ENCODE measurements at places on chromosomes 4 and X.
A peak's percentile ranks its signal among the peaks of the same experiment; 100 is the strongest.

- DNase-seq, result no peak
These were observed 297.2 kb upstream of the GALNT7 start for GRCh38 chr4:172871381-172871780.

DNA sequence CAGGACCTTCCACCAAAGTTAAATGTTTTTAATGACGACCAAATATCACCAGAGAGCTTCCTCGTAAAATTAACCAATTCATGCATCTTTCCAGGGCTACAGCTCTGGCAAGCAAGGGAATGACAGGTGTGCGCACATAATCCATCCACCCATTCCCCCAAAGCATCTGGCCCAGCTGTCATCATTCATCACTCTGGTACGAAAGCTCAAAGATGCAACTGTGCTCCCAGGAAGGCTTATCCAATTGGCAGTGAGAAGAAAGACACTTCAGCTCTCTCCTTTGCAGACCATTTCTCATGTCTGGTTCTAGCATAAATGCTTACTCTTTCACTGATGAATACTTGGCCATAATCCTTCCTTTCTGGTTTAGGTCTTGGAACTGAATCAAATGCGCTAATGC, 139.2 kb downstream of the NSUN7 start:
- no peak for DNase-seq

GRCh38 chrX:140503714-140504351, 1.0 kb downstream of the SOX3 start:
- DNase-seq, result no peak

- no peak for DNase-seq
These were observed 541.9 kb upstream of the BOD1L1 start for GRCh38 chr4:14169460-14169859.

DNA sequence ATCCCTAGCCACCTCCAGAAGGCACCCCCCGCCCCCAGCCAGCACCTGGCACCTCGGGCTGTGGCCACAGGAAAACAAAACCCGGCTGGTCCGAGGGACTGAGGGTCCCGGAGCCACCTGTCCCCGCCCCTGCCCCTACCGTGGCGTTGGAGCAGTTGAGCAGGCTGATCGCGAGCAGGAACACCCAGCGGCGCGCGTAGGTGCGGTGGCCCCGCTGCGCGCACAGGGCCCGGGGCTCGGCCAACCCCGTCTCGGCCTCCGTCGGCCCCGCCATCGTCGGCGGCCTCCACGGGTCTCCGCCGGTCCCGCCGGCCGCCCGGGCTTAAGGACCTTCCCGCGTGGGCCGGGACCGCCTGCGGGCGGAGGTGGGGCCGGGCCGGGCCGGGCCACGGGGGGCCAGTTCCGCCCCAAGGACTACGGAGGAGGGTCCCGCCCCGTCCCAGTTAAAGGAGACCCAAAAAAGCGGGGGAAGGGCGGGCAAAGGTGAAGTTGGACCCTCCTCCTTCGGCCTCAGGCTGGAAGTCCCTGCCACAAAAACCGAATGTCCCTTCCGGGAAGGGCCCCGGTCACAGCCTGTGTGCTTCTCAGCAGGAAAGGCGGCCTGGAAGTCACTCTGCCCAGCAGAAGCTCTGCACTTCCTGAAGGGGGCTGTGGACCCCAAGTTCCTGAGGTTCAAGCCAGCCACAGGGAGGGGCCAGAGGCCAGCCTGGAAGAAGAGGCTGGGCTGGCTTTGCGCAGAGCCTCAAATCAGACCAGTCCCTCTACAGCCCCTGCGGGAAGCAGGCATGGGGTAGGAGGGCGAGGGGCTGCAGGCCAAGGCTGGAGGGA, at the start of gene SLC49A3:
Gene SLC49A3, minus strand, starts transcription at position 298 of the 828 bp plus-strand sequence. Its CDS starts 24 bp downstream, at position 274.
- DNase-seq, result no peak

DNA sequence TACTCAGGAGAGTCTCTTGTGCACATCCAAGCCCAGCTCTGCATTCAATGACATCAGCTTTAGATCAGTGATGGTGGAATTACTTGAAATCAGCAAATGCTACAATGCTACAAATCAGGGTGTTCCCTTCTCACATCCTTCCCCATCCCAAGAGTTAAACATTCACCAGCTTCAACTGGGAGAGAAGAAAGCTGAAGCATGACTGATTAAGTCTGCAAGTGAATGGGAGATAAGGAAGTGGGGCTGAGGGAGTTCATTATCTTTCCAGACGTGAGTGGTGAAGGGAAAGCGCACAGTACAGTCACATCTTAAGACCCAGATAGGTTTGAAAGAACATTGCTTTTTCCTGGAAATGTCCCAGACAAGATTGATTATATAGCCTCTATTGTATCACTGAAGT, 26.2 kb upstream of the MAP9 start:
- no peak for DNase-seq

- DNase-seq, result no peak
These were observed 204.8 kb downstream of the FAT4 start for GRCh38 chr4:125519371-125520146.

DNA sequence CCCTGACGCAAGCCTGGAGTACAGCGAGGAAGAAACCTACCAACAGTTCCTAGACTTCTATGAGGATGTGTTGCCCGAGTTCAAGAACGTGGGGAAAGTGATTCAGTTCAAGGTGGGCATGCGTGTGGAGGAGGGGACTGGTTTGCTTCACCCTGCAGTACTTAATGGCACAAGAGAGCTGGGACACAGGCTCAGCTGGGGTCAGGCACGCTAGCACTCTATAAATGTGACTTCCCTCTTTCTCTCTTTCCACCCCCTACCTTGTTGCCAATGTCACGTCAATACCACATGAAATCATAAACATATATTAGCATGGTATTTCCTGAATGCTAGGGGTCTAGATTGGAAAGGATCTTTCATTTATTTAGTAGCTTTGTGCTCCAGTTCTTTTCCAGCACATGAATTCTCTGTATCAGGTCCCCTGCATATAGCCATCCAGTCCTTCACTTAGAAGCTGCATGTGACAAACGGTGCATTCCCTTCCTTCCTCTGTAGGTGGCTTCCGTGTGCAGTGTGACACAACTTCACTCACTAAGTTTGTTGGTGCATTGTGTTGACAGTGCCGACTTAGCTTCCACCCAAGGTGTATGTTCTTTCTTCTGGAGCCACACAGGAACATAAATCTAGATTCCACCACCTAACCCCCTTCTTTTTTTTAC, 25.6 kb downstream of the ZRSR2 start:
- no peak for DNase-seq

DNA sequence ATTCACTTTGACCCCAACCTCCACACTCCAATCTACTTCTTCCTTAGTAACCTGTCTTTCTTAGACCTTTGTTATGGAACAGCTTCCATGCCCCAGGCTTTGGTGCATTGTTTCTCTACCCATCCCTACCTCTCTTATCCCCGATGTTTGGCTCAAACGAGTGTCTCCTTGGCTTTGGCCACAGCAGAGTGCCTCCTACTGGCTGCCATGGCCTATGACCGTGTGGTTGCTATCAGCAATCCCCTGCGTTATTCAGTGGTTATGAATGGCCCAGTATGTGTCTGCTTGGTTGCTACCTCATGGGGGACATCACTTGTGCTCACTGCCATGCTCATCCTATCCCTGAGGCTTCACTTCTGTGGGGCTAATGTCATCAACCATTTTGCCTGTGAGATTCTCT, 344 bp downstream of the OR13H1 start:
- DNase-seq, result no peak

DNA sequence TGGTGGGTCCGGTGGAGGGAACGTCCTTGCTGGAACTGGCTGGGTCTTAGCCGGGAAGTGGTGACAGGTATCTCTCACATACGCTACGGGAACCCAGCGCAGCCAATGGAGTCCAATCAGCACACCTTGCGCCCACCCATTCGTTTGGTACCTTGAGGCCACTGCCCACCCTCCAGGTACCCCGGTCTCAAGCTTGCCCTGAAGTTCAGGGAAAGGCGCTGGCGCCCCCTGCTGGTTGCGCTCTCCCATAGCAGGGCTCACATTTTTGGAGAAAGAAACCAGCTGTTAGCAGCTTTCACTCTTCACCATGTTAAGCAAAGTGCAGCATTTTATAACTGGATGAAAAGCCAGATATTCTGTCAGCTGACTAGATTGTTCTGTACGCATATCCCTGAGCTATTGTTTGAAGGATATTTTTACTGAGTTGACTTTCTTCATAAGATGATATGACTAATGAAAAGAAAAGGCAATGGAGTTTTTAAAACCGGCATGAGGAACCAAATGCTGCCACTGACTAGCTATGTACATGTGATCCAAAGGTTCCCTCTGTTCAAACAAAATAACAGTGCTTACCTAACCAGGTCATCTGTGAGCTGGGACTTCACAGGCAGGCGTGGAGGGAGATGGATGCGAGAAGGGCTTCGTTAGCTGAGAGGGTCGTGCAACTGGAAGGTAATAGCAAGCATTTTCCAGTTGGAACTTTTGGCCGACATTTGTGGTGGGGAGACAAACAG, 43.7 kb downstream of the OTOP1 start:
- DNase-seq, result peak; percentile 6

- DNase-seq, result no peak
These were observed 93.0 kb upstream of the MTM1 start for GRCh38 chrX:150475461-150475860.

Measured in stimulated activated CD8-positive, alpha-beta memory T cell treated with anti-CD3 and anti-CD28 coated beads, Interleukin-15, amount 100 ng/mL, for 48 hours (primary cell).